Fibroblast of lung (primary cell): ENCODE measurements at places on chromosomes 12 and 14. TPM values are rescaled to one million over a fixed set of nuclear protein-coding genes. Genes with fewer than 3 reads are reported as not detected.

GRCh38 chr12:131636940-131637750 is 73.7 kb upstream of the SFSWAP start:
- no peak for DNase-seq

ACVRL1 gene
- 20.8 and 36.2 TPM in 2 replicates for total RNA-seq

RFX4 gene
- total RNA-seq, result not detected in 2 replicates

PTPRO gene
- 0.26 and 0.33 TPM in 2 replicates for total RNA-seq

GRCh38 chr12:15706010-15706676 is 83.0 kb downstream of the EPS8 start:
- no peak for DNase-seq

SIRT4 gene
- total RNA-seq, result 2.3 and 2.5 TPM in 2 replicates

DNA sequence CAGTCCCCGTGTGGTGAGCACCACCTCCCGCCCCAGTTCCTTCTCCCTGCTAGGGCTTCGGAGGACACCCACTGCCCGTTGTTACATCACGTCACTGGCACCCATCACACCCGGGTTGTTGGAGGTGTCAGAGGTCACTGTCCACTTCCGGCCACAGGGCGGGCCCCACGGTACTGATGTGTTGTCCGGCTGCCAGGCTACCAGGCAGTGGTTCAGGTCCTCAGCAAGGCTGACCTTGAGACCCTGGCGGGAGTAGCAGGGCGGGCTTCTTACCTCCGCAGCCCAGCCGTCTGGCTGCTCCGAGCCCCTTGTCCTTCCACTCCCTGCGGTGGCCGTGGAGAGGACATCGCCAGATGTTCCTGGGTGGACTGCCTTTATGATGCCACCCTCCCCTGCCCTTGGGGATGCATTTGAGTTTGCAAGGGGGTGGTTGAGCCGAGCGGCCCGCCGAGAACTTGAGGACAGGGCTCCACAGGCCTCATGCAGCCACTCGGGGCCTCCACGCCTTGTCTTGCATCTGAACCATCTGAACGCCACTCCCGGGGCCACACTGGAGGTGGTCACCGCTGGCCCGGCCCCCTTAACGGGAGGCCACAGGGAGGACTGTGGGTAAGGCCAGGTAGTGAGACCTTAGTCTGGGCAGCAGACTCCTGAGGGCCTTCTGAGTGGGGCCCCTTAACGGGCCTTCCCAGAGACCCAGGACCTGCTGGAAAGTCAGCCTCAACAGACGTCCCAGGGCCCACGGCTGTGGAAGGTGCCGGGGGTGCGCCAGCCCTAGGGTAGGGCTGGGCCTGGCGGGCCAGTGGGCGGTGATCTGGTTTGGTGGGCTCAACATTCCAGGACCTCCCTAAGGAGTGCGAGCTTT is 27.1 kb upstream of the PLD4 start:
- no peak for DNase-seq

DNA sequence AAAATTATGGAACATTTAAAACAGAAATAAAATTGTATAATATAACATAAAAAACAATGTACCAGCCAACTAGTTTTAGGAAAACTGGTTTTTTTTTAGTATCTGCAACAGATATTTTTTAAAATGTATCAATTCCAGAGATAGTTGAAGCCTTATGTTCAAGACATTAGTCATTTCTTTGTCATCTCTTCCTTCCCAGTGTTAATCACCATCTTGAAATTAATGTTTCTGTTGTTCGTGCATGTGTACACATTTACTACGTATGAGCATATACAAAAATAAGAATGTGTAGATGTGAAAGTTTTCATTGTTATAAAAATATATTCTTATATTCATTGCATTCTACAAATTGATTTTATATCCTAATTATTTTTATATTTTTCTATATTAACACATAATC is 1062.1 kb downstream of the SLC6A15 start:
- no peak for DNase-seq

DNA sequence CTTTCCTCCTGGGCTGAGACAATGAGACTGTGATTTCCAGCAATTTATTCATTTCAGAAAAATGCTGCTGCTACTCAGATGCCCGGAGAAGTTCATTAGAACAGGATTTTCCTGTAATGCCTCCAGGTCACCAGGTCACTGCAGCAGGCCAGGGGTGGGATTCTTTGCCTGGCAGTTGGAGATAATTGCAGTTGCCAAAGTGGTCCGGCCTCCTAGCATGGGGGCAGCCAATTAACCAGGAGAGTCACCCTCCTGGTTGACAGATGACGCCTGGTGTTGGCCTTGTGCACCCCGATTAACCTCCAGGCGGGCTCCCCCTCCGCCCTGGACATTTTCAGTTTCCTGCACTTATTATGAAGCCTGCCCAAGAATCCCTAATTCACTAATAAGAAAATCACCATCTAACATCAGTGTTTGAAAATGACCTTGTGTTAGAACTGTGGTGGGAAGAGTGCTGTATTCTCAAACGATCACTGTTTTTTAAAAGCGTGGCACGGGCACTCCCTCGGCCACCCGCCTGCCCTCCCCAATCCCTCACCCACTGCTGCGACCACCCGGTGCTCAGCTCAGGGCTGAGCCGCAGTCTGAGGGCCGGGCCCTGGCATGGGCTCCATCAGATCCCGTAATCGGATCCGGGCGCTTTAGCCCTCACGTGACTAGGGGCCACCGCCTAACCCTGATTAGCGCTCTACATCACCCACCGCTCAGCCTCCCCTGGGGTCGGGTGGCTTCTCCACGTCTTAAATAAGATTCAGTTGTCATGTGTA is 12.9 kb downstream of the RIMBP2 start:
- DNase-seq, result no peak

DNA sequence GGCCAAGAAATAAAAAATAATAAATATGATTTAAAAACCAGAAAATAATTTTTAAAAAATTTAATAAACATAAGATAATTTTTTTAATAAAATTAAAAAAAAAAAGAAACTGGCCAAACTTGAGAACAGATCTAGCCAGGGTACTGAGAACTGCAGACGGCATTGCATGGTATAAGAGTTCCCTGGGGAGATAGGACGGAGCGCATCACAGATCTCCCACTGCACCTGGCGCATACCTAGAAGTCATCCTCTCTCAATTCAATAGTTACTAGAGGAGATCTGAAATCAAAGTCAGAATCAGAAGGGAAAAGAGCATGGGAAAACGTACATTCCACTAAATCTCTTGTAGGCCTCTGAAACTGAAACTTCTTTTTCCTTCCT is 58.9 kb upstream of the BCL2L14 start:
- DNase-seq, result no peak

GRCh38 chr12:88310666-88311065 is 168.6 kb downstream of the TMTC3 start:
- no peak for DNase-seq

DNA sequence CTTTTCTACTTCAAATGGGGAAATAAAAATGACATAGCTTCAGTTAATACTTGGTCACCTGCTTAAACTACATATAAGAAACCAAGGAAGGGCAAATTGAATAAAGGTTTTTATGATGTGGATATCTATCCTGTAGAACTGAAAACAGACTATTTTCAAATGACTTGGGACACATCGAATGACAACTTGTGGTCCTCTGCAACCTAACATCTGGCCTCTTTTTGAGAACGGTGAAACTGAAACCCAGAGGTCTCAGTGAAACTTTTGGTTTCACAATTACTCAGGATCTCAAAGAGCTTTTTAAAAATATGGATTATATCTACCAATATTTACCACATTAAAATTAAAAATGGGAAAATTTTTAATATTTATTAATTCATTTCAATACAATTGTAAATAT is 65.2 kb downstream of the PPP2R5E start:
- DNase-seq, result no peak

SLC25A47 gene
- total RNA-seq, result under 0.01 TPM in 1 of 2 replicates, not detected in the other

- DNase-seq, result peak; percentile 18
These were observed 4.5 kb downstream of the DAO start for GRCh38 chr12:108884116-108885012.

DBX2 gene
- not detected in 2 replicates for total RNA-seq

- DNase-seq, result peak; percentile 73
These were observed 42.1 kb upstream of the CTDSP2 start for GRCh38 chr12:57888409-57889157.

MYH6 gene
- total RNA-seq, result not detected in 2 replicates

DLGAP5 gene
- 0.77 and 8.1 TPM in 2 replicates for total RNA-seq

- DNase-seq, result peak; percentile 63
These were observed 17.6 kb downstream of the NINJ2 start for GRCh38 chr12:645563-646071.

GRCh38 chr14:99229654-99230207 is 42.3 kb downstream of the BCL11B start:
- no peak for DNase-seq

DNA sequence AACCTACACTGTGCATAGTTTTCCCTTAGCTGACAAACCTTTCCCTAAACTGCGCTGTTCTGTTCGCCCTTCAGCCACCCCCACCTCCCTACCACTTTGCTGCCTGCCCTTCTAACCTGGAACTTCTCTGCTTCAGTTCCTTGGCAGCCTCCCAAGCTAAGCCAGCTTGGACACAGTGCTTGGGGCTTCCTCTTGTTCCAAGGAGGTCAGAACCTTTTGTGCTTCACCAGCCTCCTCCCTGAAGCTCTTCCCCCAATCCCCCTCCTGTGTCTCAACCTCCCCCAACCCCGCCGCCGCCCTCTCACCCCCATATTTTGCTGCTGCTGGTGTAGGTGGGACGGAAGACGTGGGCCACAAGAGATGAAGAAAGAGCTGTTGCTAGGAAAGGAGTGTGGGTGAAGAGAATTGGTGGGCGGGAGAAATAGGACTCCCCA is 8.1 kb upstream of the RIC8B start:
- peak; percentile 16 for DNase-seq
